ENCODE measurements at places on chromosomes 4 and X.

- DNase-seq, result no peak
These were observed 119.6 kb downstream of the AFF2 start for GRCh38 chrX:148620023-148620422.

- DNase-seq, result no peak
These were observed 252.9 kb upstream of the KLF3 start for GRCh38 chr4:38411092-38411491.

GRCh38 chr4:71870456-71870855, 86.6 kb upstream of the GC start:
- DNase-seq, result no peak

DNA sequence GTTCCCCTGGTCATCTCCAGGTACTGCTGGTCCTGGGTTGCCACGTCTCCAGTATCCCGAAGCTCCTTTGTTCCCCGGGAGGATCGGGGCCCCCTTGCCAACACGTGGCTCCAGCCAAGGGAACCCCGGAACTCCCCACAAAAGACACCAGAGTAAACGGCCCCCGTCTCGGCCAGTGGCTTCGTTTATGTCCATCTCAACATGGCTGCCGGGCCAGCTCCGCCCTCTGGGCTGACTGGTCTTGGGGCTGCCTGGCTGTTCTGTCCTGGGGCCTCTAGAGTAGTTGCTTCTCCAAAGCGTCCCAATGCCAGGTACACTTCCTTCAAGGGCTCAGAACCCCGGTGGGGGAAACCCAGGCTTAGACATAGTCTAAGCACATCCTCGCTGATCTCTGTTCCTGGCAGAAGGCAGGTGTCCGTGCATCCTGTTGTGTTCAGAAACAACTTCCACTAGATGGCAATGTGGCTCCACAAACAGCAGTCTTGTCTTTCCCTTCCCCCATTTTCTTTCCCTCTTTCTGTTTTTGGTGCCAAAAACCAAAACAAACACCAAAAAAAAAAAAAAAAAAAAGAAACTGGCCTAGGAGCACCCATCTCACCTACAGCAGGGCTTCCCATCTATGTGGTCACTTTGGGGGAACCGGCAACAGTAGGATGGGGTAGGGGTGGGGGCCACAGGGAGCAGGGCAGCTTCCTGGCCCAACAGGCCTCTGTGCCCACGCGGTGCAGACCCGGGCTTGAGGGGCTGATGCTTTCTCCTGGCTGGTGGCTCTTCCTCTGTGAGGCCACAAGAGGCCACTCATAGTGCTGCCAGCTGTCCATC, 35.3 kb downstream of the NBDY start:
- no peak for DNase-seq

- DNase-seq, result no peak
These were observed 17.7 kb downstream of the IL3RA start for GRCh38 chrX:1354036-1355019.

All from NCI-H1930 (cell line).